Activated effector memory CD4-positive, alpha-beta T cell treated with anti-CD3 and anti-CD28 coated beads, Interleukin-2, amount 50 U/mL, for 16 hours (primary cell): ENCODE measurements at places on chromosomes 12 and 14.

- no peak for DNase-seq
Measured at GRCh38 chr12:68521321-68521839, 89.3 kb upstream of the RAP1B start.

GRCh38 chr14:69094481-69094880 lies 58.4 kb downstream of the DCAF5 start:
- no peak for DNase-seq

GRCh38 chr14:99667821-99668220 lies 16.3 kb upstream of the CYP46A1 start:
- DNase-seq, result no peak

DNA sequence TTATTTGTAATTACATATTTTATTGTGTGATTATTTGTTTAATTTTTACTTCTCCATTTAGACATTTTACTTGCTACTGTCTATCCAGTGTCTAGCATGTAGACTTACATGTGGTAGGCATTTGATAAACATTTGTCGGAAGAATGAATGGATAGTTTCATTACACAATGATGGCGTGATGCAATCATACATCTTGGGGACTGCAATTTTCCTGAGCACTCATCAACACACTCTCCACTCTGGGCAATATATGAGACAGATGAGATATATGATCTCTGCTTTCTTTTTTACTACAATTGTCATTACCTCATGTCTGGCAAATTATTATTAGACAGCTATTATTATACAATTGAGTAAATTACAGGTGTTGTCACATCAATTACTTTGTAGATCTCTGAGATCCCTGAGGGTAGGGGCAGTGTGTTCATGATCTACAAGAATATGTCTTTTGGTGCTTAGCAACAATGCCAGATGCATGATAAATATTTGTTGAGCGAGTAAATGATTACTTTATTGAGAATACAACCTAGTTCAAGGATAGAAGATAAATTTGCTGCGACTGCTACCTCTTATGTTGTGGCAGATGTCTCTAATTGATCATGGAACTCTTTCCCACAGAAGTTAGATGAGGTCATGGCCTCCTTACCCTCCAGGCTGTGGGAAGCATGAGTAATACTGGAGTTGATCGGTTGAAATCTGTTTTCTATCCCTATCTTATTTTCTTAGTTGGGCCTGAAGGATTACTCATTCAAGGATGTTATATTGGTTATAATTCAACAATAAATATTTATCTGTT lies 416.0 kb downstream of the LRIG3 start:
- no peak for DNase-seq

DNA sequence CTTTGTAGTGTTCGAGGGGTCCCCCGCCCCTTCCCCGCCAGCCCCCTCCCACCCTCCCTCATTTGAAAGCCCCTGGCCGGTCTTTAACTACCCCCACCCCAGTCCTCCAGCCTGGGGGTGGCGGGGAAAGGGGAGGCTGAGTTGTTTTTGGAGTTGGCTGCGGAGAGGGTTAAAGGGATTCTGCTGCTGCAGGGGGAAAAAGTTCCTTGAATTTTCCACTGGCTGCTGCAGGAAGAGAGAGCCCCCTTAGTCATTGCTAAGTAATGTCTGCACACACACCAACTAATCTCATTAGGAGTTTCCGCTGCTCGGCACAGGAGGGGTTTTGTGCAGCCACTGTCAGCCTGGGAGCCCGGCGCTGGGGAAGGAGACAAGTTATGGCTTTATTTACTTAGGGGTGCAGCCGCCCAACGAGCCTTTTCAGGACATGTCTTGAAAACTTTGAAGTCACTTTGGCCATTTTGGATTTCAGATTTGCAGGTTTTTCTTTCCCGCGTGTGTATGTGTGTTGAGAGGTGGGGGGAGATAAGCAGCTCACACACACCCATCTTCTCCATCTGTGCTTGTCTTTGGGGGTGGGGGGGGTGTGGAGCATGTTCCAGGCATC lies 1.8 kb downstream of the ELK3 start:
- DNase-seq, result peak; percentile 82

DNA sequence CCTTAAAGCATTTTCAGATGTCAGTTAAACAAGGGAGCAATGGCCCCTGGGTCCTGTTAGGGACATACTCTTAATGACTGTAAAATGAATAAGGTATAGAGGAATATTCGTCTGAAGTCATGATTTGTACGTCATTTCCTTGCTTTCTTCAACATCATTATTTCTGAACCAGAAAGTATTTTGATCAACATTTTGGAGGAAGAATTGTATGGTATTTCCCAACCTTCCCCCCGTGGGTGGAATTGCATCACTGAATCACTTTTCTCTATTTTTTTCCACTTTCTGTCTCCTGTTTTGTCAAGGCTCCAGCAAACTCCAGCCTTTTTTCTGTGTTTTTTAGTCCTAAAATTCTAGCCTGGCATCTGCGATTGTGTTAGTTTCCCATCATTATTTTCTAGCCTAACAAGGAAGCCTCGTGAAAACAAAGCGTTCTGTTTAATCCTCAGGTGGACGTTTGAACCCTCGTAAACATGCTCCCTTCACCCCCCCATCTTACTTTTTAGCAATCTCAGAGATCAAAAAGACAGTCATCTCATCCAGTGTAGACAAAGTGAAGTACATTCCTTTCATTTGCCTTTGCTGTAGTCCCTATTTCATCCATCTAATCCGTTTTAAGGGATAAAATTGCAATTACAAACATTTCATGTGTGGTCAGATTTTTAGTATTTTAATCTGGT lies 62.3 kb downstream of the ETV6 start:
- no peak for DNase-seq
